ENCODE measurements at places on chromosomes 2 and 18.

DNA sequence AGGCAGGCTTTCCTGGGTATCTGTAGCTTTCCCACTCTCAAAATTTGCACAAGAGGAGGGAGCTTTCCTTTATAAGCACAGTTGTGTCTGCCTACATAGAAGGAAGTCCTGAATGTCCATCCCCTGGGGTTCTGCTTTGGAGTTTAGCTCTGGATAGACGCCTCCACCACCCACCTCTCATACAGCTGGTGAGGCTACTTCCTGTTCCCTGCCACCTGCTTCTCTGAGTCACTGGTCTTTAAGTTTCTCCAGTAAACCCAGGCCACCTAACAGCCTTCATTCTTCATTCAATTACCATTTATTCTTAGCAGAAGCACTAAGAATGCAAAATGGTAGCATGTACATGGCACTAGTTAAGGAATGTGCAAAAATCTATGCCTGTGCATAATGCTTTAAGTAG is 407.8 kb downstream of the CDH2 start:
- DNase-seq, result no peak

GRCh38 chr2:165746501-165746900 is 47.5 kb downstream of the GALNT3 start:
- no peak for DNase-seq

DNA sequence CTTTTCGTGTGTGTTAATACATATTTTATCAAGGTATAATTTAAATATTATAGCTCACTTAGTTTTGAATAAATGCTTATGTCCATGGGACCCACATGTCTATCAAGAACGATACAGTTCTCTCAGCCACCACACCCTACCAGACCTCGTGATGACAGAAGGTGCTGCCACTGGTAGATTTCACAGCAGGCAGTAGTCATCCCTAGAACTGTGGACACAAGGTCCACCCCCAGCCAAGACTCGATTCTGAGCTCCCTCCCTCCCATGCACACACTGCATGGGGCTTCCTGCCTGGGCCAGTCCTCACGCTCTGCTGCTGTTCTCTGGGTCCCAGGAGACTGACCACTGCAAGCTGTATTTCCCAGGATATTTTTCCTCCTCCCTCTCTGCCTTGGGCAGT is 26.5 kb upstream of the CREB1 start:
- no peak for DNase-seq

DNA sequence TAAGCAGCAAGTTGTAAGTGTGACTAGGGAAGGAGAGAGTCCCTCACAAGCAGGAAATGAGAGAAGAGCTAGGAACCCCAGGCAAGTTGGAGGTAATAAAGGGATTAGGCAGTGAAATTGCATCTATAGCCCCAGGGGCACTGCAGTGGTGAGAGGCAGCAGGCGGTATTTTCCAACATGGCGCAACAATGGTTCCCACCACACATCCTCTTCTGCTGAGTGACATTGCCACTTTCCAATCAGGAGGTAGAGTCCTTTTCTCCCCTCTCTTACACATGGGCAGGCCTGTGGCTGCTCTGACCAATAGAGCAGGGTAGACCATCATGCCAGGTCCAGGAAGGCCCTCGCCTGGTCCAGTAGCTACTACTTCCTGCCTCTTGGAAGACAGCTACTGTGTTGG is 86.6 kb downstream of the DNER start:
- DNase-seq, result no peak

DNA sequence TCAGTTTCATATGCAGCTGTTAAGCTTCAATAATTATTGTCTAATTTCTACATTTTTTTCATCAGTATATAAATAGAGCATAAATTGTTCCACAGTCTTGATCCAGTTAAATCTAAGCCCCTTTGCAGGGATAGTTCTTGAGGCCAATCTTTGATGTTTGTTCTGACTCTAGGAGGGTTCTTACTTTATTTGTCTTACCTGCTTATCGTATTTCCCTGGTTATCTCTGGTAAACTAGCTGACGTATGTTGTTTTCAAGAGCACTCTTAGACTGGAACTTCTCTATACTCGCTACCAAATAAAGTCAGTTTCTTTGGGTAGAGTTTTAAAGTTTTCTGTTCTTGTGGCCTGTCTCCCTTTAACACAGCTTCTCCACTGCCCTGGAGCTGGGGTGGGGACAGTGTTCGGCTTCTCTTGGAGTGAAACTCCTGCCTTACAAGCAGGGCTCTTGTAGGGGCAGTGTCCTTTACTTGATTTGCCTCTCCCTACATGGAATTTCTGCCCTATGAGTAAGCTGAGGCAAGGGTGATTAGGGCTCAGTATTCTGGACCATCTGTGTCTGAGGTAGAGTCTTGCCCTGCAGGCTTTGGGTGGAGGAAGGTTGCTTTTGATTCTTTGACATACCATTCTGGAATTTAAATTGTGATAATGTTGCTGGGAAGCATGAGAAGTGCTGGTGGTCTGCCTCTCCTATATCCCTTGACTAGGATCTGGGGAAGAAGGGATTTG is 90.3 kb downstream of the PTPN4 start:
- no peak for DNase-seq

GRCh38 chr2:58620093-58620492 is 379.0 kb upstream of the FANCL start:
- no peak for DNase-seq

DNA sequence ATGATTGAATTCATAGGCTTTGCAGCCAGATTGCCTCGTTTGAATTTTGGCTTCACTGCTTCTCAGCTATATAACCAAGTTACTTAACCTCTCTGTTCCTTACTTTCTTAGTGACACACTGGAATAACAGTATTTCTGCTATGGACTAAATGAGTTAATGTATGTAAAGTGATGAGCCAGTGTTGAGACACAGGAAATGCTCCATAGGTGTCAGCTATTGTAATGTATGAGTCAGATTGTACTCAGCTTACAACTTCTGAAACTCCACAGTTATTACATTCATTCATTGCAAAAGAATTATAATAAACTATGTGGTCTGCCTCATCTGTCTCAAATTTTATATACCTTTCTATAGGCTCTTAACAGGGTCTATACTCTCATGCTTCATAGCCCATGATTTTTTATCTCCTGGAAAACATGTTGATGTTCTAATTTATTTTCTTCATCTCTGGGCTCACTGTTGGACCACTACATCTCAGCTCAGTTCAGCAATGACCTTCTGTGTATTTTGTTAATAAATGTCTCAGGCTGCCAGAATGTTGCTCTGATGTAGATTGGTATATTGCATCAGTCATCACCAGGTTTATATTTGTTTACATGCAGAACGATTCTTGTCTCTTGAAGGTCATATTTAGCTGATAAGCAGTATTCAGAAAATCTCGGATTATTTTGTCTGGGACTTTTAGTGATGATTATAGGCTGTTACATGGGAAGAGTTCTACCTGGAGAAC is 76.2 kb downstream of the MAP3K20 start:
- DNase-seq, result no peak

GRCh38 chr2:144124882-144125281 is 395.0 kb downstream of the ZEB2 start:
- DNase-seq, result no peak

DNA sequence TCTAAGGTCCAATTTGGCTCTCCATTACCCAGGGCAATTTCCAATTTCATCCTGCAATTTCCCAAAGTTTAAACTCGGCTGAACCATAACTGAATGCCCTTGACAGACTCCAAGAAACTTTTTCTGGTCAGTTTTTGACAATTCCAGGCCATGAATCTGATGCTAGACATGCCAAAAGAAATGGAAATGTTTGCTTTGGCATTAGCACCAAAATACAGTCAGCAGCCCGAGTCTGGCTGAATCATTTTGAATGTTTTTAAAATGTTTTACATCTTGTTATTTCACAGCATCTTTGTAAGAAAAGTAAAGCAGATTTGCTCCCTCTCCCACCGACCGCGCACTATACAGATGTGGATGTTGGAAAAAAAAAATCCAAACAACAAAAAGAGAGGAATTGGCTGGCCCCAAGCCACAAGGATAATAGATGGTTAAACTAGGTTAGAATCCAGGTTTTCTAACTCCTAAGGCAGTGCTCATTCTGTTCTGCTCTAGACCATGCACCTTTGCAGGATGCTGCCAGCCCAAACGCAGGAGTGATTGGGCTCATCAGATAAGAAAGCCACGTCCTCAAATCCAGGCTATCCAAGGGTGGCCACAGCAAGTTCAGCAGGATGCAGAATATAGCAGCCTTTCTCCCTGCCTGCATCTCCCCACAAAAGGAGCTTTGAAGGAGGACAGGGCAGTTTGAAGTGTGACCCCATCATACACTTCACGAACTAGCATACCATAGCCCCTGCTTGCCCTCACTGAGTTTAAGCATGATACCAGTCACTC is 167.5 kb downstream of the ALK start:
- no peak for DNase-seq

DNA sequence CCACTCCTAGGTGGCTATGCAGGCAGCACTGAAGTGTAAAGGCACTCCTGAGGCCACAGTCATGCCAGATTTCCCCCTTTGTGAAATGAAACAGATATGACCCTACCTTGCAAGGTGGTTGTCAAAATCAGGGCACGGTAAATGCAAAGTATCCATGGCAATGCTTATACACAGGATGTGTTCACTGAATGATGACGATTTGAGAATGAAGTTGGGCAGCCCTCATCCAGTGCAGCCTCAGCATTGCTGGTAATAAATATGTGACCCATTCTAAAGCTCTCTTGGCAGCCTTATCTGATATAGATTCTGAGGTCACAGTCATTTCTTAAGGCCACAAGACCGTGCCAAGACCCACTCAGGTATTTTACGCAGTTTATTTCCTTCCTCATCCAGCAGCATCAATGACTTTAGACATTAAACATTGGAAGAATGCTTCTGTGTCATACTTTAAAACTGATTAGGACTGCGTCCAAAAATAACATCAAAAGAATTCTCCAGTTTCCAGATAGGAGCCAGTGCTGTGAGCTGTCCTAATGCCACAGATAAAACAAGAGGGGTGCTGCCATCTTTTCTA is 125.5 kb upstream of the SERTAD2 start:
- DNase-seq, result no peak

- peak; percentile 93 for DNase-seq
These were observed at the start of gene RHBDD1 for GRCh38 chr2:226835796-226836547. Gene RHBDD1 (plus strand): TSS chr2:226836054. CDS start chr2:226864694, 28,640 bp downstream.

DNA sequence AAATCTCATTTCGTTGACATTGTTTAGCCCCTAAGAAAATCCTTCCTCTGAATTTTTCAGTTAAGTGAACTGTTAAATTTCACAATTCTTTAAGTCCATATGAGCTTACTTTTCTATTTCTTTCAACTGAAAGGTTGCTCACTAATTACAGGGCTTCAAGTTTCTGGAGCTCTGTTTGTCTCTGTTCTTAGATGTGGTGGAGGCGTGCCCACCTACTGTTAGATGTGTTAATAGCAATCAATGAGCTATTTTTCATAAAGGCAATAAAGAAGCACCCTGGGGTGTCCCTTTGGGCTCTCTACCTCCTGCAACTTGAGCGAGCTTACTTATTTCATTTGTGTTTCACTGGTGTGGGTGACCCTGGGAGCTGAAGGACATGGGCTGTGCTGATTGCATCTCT is 25.0 kb downstream of the CREG2 start:
- DNase-seq, result no peak

DNA sequence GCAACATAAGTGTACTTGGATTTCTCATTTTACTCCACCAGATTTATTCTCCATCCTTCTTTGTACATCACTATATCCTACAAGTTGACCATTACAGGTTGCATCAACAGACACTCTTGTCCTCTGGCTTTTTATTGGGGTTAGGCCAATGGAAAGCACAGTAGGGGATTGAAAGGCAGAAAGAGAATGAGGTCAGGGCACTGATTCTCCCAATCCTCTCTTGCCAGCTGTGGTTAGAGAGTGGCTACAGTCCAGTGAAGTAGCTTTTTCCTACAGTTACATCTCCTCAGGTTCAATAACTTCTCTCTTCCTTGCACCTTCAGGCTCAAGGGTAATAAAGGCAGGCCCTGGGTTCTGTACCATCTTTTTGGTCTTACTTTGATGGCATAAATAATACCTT is 20.2 kb upstream of the COL5A2 start:
- DNase-seq, result no peak

- no peak for DNase-seq
These were observed 141.5 kb downstream of the SPHKAP start for GRCh38 chr2:228039752-228040534.

- DNase-seq, result no peak
These were observed 42.5 kb downstream of the LRRC30 start for GRCh38 chr18:7273301-7273921.

- DNase-seq, result peak; percentile 18
These were observed 26.5 kb upstream of the IGFBP2 start for GRCh38 chr2:216606551-216607276.

DNA sequence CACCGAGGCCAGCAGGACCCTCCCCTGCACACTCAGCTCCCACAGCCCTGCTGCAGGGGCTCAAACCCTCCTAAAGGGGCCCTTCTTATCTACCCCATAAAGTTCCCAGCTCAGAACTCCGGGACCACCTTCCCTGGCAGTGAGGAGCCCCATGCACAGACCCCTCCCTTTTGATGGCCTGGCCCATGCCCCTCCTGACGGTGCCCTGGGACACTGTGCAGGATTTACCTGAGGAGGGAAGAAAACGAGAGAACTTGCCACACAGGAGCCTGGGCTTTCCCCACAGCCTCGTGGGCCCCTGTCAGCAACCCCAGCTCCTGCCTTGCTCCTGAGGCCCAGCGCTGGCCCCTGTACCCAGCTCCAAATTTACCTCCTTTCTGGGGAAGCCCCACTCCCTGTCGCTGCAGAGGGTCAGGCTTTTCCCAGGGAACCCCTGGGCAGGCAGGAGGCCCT is 206.3 kb upstream of the SALL3 start:
- DNase-seq, result no peak

DNA sequence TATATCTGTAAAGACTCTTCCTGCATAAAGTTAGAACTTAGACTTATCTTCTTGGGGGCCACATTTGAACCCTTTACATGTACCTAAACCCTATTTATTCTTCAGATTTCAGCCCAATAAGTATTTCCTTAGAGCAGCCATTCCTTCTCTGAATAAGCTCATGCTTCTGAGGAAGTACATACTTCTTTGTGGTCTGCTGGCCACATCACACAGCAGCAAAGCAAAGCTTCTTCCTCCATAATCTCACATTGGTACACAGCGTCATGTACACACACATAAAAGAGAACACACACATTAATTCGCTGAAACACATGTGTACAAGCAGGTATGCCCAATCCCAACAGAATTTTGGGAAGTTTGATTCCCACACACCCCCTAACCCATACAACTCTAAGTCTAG is 331.0 kb downstream of the CDH2 start:
- no peak for DNase-seq

GRCh38 chr2:235270956-235271355 is 222.9 kb upstream of the AGAP1 start:
- peak; percentile 39 for DNase-seq

GRCh38 chr2:223297788-223298187 is 245.8 kb downstream of the KCNE4 start:
- DNase-seq, result no peak

- DNase-seq, result peak; percentile 23
These were observed 1.2 kb downstream of the PER2 start for GRCh38 chr2:238286987-238287736.

DNA sequence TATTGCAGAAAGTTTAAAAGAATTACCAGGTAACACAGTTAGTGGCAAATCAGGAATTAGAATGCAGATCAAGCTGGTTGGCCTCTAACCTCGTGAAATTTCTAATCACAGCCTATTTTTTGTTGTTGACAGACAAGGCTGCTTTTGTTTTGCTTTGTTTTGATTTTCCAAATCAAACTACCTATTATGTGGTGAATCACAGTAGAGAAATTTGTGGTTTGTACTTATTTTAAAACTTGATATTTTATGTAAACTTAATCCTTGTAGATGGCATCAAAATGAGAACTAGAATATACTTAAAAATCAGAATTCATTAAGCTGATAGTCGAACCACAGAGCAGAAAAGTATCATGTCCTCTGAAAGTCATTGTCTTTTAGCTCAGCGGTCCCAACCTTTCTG is 258.1 kb downstream of the CTNNA2 start:
- no peak for DNase-seq
